ENCODE measurements at places on chromosomes 2 and 18. TPM values are rescaled to one million over a fixed set of nuclear protein-coding genes. Genes with fewer than 3 reads are reported as not detected.

Gene NT5DC4
- total RNA-seq: 1.2 TPM

Gene EN1
- not detected for total RNA-seq

Gene SUPT7L
- total RNA-seq: 46.2 TPM

DNA sequence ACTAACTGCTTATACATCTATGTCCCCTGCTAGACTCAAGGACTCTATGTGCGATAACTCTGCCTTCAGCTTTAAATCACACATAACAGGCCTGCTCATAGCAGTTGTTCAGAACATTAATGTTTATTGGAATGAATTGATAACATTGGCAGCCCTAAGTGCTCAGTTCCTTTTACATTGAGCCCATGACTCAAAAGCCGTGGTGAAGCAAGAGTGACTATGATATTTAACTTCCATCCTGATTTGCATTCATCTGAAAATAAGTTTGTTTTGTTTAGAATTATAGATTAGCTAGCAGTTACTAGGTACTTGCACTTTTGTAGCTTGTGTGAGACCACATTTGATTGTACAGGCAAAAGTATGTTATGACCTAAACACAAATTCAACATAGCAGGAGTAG is 14.3 kb downstream of the SERPINB10 start:
- DNase-seq: no peak

DNA sequence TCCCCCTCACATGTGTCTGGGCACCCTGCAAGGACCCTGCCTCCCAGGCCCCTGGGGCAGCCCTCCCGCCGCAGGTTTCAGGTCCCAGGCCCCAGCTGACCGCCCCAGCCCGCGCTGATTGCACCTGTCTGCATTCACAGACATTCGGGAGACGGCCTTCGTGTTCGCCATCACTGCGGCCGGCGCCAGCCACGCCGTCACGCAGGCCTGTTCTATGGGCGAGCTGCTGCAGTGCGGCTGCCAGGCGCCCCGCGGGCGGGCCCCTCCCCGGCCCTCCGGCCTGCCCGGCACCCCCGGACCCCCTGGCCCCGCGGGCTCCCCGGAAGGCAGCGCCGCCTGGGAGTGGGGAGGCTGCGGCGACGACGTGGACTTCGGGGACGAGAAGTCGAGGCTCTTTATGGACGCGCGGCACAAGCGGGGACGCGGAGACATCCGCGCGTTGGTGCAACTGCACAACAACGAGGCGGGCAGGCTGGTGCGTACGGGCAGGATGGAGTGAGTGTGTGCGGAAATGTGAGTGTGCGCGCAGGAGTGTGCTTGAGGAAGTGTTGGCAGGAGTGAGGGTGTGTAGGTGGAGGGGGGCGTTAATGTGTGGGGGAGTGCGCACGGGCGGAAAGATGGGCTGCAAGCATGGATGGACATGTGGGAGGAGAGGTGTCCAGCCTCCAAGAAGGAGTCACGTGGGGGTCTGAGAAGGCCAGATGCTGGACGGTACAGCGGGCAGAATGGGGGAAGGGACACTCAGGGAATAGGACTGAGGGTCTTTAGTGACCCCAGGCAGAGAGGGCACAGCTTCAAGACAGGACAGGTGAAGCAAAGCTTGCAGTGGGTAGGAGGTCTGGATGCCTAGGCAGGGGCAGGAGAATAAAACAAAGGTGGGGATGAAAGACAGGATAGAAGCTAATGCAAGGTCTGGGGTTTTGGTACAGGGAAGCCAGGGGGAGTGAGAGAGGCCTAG is 9.0 kb upstream of the WNT10A start:
- DNase-seq: no peak

GRCh38 chr18:78082816-78083215 is 833.2 kb downstream of the GALR1 start:
- DNase-seq: no peak

DNA sequence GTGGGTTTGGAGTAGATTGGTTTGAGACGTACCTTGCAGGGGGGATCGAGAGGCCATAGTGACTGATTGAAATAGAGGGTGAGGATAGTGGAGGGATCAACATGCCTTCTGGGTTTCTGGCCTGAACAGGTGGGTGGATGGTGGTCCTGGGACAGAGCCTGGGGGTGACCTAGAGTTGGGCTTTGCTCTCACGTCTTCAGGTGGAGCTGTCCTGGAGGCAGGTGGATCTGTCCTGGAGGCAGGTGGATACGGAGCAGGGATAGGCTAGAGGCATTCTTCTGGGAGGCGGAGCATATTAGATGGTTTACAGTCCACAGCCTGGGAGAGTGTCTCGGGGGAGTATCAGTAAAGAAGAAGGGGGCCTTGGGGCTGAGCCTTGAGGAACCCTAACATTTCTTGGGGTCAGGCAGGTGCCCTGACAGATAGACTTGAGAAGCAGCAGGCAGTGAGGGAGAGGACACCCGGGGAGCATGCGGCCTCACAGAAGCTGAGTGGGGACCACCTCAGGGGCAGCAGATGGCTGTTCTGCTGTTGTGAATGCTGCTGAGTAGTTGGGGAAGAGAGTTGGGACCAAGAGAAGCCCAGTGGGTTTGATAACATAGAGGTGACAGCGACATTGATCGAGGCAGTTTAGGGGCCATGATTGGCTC is 1.6 kb downstream of the CAPN10 start:
- DNase-seq: no peak

DNA sequence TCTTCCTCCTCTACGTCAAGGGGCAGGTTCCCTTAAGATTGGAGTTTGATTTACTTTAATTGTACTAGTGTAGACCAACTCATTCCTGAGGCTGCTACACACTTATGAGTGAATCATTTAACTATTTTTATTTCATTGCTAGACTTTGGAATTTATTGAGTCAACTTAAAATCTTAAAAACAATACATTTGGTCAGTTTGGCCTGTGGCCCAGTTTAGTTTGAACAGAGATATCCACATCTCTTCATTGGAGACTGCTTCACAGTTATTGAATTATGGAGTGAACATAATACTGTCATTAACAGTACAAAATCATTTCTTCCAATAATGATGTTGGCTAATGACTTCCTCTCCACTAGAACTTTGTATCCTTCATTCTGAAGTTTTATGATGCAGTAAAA is 34.5 kb upstream of the STPG4 start:
- peak; percentile 61 for DNase-seq

GRCh38 chr2:2587354-2587753 is 256.3 kb upstream of the MYT1L start:
- no peak for DNase-seq

- DNase-seq: no peak
Observed at GRCh38 chr2:48070415-48070814, 164.1 kb upstream of the FBXO11 start.

DNA sequence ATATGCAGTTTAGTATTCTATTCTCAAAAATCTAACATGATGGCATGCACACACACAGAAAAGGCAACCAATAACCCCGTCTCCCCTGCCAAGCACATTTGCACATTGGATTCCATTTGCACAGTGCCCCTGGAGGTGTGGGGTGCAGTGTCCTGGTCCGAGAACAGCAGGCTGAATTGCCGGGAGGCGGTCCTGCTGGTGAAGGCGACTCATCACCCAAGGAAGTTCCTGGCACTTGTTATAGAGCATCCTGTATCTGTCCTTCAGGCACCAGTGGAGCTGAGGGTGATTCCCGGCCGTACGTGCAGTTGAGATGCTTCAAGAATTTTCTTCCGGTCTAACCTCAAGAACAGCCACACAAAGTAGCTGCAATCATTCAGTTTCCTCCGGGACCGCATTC is 73.0 kb upstream of the RAB12 start:
- DNase-seq: peak; percentile 6
